Hematopoietic multipotent progenitor cell treated with erythropoietin and hydrocortisone succinate and interleukin-3 and kit ligand, for 15 days (in vitro differentiated cells): ENCODE measurements at places on chromosomes 6 and 20.
A peak's percentile ranks its signal among the peaks of the same experiment; 100 is the strongest.

GRCh38 chr20:52975029-52975732, 3.0 kb downstream of the TSHZ2 start:
- no peak for DNase-seq

GRCh38 chr6:7050872-7051779, 56.6 kb upstream of the RREB1 start:
- no peak for DNase-seq

DNA sequence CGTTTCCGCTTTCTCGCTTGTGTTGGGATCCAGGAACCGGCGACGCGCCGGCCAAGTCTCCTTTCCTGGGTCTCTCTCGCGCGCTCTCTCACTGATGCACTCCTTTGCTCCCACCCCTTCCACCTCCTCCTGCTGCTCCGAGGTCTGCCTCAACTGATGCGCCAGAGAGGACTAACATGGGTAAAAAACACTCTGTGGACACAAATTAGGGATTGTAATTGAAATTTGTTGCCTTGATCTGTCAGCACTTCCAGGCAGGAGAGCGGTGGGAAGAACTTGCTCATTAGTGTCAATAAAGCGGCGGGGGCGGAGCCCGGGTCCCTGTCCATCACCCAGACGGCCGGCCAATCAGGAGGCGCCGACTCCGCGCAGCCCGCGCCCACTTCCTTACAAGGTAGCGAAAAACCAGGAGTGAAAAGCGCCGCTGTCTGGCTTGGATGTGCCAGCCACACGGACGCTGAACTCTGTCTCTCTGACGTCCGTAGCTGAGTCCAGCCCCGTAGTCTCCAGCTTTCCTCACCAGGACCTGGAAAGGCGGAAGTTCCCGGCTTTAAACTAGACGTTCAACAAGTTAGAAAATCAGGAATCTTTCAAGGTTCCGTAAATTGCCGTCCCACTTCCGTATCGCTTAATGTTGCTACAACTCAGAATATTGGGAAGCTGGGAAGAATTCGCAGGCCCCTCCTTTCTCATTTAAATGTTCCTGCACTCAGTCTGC, at the start of gene TBX18:
TBX18 (minus strand) TSS at position 267 of the 718 bp plus-strand sequence. CDS start 417 bp downstream, outside the sequence.
- DNase-seq = no peak

DNA sequence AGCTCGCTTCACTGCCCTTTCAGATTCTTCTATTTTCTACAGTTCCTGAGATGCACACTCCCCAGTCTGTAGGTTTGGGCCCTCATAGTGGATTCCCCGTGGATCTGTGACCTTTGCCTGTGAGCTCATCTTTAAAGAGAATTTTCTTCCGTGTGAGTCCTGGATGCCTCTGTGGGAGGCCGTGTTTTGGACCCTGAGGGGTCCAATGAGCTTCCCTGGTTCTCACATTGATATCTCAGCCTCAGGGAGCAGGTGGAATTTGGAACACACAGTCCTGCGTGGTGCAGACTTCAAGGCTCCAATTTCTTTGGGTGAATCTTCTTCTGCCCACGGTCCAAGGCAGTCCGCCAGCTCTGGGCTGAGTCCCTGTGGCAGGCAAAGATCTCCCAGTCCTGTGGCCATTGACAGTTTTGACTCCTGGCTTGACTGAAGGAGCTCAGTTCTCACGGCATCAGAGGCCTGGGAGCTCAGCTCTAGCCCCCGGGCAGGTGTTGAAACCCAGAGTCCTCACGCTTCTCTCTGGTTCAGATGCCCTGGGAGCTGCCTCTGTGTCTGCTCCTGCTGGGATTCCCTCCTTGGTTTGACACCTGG, 61.0 kb downstream of the PSMG4 start:
- no peak for DNase-seq

DNA sequence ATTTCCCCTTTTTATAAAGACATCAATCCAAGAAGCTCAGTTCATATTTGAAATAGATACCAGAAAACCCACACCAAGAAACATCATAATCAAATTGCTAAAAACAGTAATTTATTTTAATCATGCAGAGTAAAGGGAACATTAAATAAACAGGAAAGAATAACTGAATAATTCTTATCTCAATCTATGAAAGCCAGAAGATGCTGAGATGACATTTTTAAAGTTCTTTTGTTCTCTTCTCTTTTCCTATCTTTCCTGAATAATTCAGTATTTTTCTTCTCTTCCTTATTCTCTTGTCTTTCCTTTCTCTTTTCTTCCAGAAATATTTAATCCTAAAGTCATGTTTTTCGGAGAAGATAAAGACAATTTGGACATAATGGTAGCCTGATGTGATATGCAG, 259.0 kb upstream of the OPRM1 start:
- DNase-seq = no peak

- no peak for DNase-seq
Observed at GRCh38 chr6:97048771-97049170, 124.2 kb downstream of the KLHL32 start.

- no peak for DNase-seq
Observed at GRCh38 chr6:158519300-158519699, 40.6 kb upstream of the TMEM181 start.

DNA sequence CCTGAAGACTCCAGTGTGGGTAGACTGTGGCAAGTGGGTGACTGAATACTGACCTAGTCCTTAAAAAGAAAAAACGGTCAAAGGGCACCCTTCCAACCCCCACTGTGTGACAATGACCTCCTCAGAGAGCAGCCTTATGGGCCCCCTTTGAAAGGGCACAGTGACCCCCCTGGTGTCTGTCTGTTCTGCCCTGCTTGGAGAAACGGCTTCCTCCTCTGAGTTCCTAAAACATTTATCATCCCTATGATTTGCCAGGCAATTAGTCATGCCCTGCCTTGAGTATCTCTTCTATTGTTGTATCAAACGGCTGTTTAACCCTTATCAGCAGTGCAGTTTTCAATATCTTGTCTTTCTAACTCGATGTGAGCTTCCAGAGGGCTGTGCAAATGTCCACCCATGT, 21.0 kb upstream of the STX16 start:
- no peak for DNase-seq

GRCh38 chr6:69601132-69601531, 195.7 kb downstream of the LMBRD1 start:
- DNase-seq = no peak

- DNase-seq = peak; percentile 90
Observed at GRCh38 chr6:49782293-49782692, 4.8 kb downstream of the PGK2 start.

GRCh38 chr6:108948181-108948661, 100.0 kb downstream of the ARMC2 start:
- DNase-seq = no peak

DNA sequence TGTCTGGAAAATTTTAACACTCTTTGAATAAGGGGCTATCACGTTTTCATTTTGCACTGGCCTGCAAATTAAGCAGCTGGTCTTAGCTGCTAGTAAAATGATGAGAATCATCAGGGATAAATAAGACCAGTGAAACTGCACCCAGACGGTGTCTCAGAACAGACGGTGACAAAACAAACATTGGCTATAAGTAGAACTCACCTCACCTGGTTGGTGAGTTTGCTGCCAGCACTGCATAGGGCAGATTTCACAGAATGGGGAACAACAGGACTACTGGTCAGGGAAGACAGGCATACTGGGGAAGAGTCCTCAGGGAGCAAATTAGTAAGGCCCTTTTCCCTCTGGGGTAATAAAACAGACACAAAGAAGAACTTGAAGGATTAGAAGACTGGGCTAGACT, 175.9 kb upstream of the CITED2 start:
- no peak for DNase-seq

DNA sequence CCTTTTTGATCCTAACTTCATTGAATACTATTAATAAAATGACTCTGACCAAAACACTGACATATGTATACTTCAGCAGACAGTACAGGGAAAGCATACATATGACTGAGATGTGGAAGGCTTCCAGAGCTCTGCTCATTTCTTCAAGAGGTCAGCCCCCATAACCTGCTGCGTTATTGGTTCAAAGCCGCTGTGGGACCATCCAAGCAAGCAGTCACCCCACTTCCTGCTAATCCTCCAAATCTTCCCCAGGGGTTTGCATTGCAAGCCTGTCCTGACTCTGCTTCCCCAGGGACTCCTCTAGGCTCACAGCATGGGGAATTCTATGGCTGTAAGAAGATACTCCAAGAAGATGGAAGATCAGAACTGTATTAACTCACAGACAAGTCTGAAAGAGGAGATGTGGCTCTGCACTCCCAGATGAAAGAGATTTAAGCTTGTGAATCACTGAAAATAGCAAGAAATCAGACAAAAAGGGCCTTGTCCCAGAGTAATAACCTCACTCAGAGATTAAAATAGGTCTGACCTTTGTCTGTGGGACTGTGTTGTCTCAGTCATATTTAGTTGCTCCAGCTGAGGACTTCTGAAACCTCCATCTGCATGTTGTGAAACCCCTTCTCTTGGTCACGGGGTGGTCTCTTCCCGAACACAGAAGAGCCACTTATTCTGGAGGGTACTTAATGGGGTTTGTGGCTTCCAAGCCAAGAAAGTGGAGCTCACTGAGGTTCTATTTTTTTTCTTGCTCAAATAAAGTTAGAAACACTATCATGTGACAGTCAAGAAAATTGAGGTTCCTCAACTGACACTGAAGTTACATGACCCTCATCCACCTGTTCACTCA, 101.5 kb upstream of the MARCKS start:
- DNase-seq = no peak

DNA sequence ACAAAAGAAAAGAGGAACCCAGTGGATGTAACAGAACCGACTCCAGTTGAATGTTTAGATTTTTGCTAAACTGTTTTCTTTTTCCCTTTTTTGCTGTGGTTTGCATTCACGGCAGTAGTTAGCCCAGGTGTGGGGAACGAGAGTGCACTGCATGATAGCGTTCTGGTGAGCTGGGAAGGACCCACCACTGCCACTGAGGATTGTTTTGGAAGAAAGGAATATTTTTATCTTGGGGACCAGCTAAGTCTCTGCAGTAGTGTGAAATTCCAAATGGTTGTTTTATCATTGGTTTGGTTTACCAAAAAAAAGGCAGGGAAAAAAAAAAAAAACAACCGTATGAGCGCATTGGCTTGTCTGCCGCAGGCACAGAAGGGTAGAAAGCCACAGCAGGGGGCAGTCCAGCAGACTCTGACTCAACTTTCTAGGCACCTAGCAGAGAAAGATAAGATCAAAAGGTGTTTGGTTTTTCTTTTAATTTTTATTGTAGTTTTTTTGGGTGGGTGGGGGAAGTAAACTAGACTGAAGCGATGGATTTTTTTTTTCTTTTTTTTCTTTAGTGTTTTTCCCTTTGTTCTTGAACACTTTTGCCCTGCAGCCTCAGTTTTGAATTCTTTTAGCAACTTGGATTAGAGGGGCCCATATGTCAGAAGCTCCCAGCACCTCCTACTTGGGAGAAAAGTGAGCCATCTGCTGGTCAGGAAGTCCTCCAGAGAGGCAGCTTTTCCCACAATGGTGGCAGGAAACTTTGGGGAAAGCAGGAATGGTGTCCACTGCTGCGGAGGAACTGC, 13.5 kb upstream of the RAB5IF start:
- no peak for DNase-seq

- DNase-seq = no peak
Observed at GRCh38 chr20:60263725-60264709, 305.8 kb downstream of the CDH26 start.

DNA sequence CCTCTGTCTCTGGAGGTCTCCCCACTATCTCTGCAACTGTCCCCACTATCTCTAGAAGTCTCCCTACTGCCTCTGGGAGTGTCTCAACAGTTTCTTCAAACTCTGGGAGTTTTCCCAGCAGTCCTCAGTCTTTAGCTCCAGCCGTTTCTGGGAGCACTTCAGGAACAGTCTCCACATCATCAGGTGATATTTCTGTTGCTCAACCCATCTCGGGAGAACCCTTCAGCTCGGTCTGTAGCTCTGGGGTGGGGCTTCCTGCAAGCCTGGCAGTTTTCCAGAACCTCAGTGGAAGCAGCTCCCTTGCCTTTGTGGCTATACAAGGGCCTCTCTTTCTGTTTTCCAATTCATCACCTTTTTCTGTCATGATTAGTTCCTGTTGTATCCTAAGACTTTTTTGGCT, 3.0 kb upstream of the SFTA2 start:
- no peak for DNase-seq

GRCh38 chr6:109117346-109118035, 22.2 kb downstream of the CEP57L1 start:
- no peak for DNase-seq

DNA sequence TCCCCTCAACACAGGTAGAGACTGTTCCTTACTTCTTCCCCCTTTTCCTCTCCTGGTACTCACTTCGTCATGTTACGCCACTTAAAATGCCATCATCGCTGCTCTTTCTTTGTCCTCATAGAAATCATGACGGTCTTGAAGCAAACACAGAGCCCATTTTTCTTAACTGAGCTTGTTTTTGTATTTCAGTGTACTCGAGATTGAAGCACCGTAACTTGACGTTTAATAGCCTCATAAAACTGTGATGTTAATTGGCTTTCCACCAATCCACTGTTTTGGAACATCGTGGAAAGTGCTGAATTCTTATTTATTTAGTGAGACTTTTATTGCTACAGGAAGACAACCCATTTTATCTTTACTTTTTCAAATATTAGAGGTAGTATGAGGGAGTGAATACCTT, 38.7 kb downstream of the DUSP22 start:
- DNase-seq = no peak

GRCh38 chr6:36633370-36633769, 39.2 kb downstream of the SRSF3 start:
- DNase-seq = no peak

GRCh38 chr6:39330057-39330456, 7.6 kb upstream of the KCNK16 start:
- no peak for DNase-seq

DNA sequence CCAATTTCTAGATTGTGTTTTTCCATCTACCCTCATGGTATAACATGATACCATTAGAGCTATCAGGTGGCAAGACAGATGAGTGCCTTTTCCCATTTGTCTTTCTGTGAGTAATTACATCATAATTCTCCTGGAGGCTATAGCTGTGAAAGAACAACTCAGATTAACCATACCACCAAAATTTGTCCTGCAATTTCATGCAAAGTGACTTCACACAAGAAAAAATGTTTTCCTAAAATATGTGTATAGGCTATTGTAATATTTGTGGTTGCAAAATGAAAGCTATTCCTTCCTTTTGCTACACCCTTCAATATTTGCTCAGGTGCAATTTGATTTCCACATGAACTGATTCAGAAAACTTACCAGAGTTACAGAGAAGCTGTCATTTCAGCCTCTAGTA, 547.7 kb upstream of the ID4 start:
- no peak for DNase-seq

- DNase-seq = no peak
Observed at GRCh38 chr6:105091140-105091829, 88.5 kb downstream of the POPDC3 start.

DNA sequence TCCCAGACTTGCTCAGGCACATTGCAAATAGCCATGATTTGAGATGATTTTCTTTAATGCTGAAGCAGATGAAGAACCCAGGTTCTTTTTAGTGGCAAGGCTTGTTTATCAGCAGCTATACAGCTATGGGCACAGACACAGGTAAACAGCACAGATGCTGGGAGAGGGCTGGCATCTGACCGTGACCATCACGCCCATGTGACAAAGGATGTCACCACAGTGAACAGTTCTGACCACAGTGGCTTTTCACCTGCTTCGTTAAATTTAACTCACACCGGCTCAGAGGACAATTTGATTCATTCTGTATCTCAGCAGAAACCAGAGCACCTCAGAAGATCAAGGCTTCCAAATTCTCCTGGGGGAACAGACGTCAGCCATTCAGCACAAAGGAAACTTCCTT, 142.6 kb downstream of the CDH26 start:
- no peak for DNase-seq
